ENCODE measurements at places on chromosomes 7 and 10.

DNA sequence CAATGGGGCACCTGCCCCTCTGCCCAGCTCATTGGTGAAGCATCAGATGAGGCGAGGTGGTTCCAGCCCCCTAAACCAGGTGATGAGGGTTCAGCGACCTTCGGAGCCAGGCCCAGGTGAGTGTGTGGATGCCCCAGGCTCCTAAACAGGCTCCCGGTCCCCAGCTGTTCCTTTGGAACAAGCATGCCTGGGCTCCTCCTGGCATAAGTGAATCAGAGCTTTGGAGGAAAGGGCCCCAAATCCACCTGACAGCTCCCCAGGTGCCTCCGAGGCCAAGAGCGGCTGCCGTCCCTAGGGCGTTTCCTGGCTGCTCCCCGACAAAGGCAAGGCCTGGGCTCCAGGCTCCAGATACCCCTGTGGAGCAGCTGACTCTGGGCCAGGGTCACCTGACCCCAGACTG lies 61.3 kb downstream of the YKT6 start:
- DNase-seq = no peak

DNA sequence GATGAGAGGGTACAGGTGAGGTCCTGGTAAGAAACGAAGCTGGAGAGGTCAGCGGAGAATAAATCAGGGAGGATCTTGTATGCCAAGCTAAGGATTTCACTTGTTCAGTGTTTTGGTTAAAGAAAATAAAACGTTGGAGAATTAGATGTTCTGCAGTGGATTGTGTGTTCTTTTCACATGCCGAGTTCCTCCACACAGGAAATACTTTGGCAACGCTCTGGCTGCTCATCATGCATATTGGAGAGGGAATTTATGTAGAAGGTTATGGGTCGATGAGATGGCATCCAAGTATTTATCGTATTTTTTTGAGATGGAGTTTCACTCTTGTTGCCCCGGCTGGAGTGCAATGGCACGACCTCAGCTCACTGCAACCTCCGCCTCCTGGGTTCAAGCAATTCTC lies 11.0 kb downstream of the RPS24 start:
- DNase-seq = no peak

GRCh38 chr7:133560900-133561299 lies 308.0 kb downstream of the EXOC4 start:
- no peak for DNase-seq

- DNase-seq = no peak
These were observed 11.4 kb downstream of the BLNK start for GRCh38 chr10:96260014-96260413.

DNA sequence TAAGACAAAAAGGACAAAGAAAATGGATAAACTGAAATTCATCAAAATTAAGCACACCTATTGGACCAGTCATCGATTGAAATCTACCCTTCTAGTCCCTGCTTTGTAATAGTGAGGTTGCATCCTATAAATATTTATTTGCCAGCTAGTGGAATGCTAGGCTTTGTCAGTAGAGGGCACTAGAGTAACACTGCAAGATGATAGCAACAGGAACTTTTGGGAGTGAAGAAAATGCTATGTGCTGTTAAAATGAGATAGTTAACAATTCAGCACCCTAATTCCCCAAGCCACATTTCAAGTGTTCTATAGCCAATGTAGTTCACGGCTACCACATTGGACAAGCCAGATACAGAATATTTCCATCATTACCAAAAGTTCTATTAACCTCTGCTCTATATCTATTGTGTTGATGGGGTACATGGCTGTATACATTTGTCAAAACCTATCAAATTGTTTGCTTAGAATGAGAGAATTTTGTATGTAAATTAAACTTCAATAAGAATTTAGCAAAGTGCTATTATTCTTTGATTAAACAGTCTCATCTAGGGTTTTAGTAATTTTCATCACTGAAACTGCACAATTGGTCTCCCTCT lies 69.8 kb downstream of the LSMEM1 start:
- DNase-seq = no peak

DNA sequence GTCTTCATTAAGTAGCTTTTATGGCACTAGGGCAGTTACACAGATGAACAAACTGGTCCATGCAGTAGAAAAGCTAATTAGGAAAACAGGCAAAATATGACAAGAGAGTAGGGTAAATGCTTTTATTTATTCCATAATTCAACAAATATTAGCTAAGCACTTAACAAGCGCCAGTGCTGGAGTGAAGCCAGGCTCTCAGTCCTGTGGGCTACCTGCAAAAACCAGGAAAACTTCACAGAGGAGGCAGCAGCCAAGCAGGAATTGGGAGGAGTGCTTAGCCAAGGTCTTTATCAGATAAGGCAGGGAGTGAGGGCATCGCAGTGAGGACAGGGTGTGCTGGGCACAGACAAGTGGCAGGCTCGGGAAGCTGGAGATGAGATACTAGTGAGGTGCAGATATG lies 4.9 kb upstream of the KAT6B start:
- DNase-seq = no peak

- DNase-seq = no peak
These were observed at the start of gene GTF2IRD1 for GRCh38 chr7:74453322-74454011. TSS of gene GTF2IRD1 (plus strand) at chr7:74453906. CDS start at chr7:74508081, 54,175 bp downstream.

DNA sequence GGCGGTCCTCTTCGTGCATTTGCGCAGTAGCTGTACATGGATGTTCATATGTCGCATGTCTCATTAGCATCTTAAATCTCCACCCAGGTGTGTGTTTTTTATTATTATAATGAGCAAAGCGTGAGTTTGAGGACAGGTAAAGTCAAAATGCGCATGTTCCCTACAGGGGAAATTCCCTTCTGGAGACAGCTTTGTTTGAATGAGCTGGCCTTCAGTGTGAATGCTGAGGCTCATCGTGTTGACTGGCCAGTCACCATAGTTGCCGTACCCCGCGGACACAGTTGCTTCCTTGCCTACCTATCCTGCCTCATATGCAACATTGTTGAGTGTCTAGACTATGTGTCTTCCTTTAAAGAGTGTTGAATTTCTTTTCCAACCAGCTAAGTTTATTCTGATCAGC lies 13.6 kb downstream of the LYZL1 start:
- no peak for DNase-seq

DNA sequence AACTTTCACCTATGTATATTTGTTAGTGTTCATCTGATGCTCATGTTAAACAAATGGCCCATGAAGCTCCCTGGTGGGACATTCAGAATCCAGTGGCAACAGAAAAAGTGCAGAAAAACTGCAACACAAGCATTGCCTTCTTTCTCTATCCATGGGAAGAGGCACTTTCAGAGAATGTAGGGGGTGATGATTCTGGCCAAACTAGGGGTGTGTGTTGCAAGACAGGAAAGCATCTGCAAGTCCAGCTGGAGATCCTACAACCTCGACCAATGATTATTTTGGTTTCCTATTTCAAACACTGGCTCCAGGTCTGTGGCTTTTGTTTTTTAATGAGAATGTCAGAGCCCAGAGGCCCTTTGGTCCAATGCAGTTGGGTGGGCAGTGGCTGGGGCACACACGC lies 198.7 kb downstream of the CXCL12 start:
- DNase-seq = no peak

DNA sequence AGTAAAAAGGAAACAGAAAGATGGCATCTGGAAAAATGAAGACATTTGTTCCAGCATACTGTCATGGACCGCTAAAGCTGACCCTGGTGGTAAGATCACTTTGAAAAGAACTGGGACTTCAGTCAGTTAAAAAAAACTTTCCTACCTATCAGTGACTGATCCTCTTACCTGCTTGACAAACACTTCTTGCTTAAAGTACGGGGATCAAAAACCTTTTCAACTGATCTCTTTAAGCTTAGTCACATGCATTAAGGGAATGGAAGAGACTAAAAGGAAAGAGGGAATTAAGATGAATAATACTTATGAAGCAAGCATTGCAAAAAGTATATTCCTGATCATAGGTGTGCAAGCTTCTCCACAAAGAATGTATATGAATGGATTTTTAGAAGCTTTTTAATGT lies 42.1 kb downstream of the MTERF1 start:
- no peak for DNase-seq

DNA sequence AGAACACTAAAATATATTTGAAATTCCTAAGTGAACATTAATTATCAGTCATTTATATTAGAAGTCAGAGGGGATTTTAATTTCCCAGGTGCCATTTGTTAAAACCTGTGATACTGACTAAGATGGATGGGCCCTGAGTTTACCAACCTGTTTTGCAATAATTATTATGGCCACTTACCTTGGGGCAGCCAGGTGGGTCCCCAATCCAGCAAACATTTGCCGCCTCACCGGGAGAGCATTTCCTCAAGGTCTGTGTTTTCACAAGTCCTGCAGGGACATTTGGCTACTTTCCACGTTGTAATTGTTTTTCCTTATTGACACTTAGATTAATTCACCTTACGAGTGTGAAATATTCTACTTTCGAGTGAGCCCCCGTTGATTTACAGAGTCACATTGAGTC lies 251.2 kb upstream of the PPP2R2D start:
- DNase-seq = no peak

DNA sequence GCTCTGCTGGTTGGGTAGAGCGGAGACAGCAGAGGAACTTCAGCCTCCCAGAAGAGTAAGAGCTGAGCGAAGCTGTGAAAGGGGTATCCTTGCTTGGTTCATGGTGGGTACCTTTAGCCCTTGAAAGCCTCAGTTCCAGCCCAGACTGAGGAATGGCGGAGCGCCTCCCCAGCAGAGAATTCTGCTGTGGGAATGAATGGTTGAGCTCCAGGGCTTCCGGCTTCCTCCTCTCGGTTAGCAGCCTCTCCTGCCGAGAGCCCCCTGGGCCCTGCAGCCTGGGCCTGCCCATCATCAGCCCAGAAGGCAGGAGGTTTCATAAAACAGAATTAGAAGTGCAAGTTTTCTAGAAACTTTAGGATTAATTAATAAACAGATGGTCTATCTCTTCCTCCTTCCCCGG lies 79.9 kb upstream of the ANLN start:
- DNase-seq = no peak
